CD4-positive, alpha-beta T cell treated with Interferon alpha-2 for 1 hour (primary cell): ENCODE measurements at places on chromosomes 7 and 10.

GRCh38 chr10:59654007-59654406, 55.6 kb downstream of the SLC16A9 start:
- DNase-seq, result no peak

DNA sequence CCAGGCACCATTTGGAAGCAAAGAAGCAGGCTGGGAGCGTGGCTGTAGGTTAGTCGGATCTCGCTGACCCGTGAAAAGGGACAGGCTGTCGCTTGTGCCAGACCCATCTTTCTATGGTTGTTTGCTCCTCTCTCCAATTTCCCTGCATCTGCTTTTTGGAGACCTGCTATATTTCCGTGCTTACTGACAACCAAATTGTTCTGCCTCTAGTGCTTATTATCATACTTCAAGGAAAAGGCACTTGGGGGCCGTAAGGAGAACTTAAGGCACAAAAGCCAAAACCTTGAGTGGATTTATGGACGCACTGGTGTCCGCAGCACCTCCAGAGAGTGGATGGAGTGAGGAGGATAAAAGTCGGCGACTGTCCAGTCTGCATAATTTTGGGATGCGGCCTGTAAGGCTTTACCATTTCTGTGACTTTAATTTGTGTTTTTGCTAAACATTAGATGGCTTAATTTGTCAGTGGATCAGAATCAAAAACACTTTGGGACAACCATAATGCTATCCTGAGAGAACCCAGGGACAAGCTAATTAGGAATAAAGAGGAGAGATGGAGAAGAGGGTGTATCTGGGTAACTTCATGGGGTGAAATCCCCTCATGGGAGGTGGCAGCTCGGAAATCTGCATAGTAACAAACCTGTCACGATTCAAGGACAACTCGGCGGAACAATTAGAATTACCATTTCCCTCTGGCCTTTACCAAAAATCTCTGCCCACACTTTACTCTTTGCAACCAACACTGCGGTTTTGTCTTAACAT, 206.7 kb downstream of the HDAC9 start:
- no peak for DNase-seq

GRCh38 chr7:26008428-26008827, 143.6 kb upstream of the NFE2L3 start:
- DNase-seq, result no peak

- DNase-seq, result no peak
Measured at GRCh38 chr10:50929670-50930069, 44.2 kb upstream of the A1CF start.

GRCh38 chr10:110241407-110241806, 34.0 kb downstream of the MXI1 start:
- no peak for DNase-seq

DNA sequence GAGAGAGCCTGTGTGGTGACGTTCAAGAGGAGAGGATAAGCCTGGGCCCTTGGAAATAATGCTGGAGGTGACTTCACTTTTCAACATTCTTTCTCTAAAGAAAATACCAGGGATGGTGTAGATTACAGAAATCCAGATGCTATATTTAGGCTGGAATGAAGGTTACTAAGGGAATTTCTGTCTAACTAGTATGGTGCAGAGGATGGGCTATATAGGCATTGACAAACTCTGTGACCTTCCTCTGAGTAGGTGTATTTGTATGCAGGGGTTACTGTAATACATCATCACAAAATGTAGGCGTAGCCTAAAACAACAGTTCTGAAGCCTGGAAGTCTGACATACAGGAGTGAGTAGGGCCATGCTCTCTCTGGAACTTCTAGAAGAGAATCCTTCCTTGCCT, 155.3 kb upstream of the INHBA start:
- no peak for DNase-seq

- DNase-seq, result no peak
Measured at GRCh38 chr10:118520116-118520742, 75.2 kb downstream of the PRLHR start.

DNA sequence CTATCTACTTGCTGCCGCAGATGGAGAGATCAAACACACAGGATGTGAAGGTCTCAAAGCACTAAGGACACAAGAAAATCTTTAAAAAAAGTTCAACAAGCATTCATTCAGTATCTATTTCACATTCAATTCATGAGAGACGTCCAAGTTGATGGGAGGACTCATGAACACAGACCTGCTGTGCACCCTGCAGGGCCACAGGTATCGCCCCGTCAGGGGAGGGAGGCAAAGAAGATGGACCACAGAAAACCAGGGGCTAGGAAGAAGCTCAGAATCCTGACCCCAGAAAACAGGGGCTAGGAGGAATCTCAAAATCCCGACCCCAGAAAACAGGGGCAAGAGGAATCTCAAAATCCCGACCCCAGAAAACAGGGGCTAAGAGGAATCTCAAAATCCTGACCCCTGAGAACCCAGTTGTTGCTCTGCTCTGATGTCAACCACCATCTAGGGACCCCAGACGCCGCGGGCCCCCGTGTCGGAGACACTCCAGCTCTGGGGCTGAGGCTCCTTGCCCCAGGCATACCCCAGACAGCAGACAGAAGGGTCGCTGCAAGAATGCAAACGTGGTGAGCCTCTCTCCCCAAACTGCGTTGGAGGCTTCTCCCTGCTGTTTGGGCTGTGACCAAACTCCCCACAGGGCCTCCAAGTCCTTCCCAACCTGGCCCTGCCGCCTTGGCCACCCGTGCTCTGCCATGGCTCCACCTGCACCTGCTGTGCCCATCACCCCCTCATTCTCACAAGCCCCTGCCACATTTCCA, 197.6 kb downstream of the DIP2C start:
- no peak for DNase-seq

GRCh38 chr10:100528921-100529474, 673 bp downstream of the NDUFB8 start:
- no peak for DNase-seq

GRCh38 chr7:22859641-22860290, 37.1 kb upstream of the TOMM7 start:
- DNase-seq, result no peak

- no peak for DNase-seq
Measured at GRCh38 chr7:87356448-87356847, 11.0 kb downstream of the CROT start.

GRCh38 chr7:26992670-26993069, 103.1 kb downstream of the HOXA1 start:
- DNase-seq, result no peak

DNA sequence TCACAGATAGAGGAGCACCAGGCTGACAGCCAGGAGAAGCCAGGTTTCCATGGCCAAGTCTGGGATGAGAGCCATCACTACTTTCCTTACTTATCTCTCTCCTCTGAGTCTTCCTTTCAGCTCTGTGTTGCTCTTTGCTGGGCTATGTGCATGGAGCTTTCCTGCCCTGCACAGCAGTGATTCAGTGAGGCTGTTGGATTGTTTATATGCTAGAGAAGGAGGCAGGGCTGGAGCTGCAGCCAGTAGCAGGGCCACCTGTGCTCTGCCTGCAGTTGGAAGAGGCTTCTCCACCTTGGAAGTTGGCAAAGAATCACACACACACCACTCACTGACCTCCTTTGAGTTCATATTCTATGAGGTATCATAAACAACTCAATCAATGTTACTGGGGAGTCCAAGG, at the start of gene CYP3A4:
Gene CYP3A4, minus strand, starts transcription at position 178 of the 400 bp plus-strand sequence. Its CDS starts 103 bp downstream, at position 75.
- DNase-seq, result no peak

DNA sequence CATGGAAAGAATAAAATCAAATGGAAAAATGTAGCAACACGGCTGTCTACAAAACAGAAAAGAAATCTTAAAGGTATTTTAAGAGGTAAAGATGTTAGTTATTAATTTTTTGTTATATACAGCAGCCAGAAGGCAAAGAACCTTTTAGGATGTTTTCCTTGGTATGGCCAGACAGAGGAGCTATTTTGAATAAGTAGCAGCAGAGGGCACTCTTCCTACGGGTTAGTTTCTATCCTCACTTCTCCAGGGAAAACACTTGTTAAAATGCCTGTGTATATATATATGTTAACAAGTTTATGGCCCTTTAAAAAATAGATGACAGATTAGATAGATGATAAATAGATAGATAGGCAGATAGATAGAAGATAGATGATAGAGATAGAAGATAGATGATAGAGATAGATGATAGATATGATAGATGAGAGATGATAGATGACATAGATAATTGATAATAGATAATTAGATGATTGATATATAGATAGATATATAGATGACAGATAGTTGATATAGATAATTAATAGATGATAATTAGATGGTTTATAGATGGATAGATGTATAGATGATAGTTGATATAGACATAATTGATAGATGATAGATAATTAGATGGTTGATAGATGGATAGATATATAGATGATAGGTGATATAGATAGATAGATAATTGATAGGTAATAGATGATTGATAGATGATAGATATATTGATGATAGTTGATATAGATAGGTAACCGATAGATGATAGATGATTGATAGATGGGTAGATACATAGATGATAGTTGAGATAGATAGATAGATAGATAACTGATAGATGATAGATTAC, 57.8 kb upstream of the WIPF3 start:
- DNase-seq, result no peak

DNA sequence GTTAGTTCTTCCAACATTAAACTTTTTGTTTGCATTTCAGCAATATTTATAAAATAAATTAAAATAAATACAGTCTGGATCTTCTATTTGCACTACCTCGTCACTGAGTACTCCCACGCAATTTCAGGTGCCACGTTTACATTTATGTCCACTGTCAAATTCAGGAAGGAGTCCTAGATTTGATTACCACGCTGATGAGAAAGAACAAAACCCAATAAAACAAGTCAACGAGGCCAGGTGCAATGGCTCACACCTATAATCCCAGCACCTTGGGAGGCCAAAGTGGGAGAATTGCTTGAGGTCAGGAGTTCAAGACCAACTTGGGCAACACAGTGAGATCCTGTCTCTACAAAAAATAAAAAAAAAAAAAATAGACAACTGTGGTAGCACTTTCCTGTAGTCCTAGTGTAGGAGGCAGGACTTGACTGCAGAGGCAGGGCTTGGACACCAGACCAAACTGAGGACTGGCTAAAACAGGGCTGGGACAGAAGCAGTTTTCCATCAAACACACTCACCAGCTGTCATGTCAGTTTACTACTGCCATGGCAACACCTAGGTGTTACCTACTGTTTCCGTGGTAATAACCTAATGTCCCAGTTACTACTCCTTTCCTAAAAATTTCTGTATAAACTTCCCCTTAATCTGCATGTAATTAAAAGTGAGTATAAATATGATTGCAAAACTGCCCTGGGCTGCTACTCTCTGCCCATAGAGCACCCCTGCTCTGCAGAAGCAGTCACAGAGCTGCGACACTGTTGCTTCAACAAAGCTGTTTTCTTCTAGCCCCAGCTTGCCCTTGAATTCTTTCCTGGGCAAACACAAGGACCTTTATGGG, 341.7 kb downstream of the PARD3 start:
- DNase-seq, result no peak

DNA sequence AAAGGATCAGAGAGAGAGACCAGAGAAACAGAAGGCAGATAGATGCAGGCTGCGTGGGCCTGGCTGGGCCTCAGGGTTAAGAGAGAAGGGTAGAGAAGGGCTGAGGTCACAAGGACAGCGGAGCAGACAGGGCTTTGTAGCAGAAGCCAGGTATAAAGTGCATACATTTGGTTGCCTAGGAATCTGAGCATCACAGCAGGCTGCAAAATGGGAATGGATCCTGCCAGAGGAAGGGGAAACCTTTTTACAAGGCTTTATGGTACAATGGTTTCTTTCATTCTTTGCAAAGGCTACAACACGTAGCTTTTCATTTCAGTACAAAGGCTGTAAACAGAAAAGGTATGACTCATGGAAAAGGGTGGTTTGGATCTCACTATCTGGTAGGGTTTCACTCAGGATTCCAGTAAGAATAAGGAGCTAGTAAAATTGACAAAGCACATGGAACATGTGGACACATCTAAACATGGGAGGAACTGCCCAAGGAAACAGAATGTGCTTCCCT, 275.1 kb downstream of the DOCK4 start:
- no peak for DNase-seq

GRCh38 chr7:70193514-70193913, 595.2 kb downstream of the AUTS2 start:
- DNase-seq, result no peak

DNA sequence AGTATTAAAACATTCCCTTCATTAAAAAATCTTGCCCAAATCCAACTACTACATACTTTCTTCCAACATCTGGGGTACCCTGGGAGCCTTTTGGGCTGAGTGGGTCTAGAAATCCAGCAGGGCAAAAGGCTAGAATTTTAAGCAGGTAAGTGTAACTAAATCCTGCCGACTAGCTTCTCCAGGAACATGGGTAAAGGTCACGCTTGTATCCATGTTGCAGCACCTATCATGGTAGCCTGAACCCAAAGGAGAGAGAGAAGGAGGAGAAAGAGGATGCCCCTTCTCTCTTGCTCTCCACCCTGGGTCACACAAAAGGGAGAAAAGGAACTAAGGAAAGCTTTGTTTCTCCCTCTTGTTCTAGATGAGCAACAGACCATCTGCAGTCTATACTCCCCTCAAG, 53.3 kb downstream of the ZNF680 start:
- DNase-seq, result no peak

GRCh38 chr7:88344956-88345832, 38.5 kb upstream of the STEAP4 start:
- peak; percentile 18 for DNase-seq

DNA sequence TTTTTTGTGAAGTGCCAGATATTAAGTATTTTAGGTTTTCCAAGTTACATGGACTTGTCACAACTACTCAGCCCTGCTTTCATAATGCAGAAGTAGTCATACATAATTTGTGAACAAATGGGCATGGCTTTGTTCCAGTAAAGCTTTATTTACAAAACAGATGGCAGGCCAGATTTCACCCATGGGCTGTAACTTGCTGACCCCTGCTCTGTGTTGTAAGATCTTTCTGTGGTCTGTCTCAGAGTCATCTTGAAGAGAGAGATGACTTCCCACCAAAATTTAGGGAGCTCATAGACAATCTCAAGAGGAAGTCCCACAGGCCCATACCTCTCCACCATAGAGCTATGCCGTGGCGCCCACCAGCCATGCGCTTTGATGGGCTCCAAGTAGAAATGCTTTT, 616.1 kb downstream of the LRMDA start:
- DNase-seq, result no peak

DNA sequence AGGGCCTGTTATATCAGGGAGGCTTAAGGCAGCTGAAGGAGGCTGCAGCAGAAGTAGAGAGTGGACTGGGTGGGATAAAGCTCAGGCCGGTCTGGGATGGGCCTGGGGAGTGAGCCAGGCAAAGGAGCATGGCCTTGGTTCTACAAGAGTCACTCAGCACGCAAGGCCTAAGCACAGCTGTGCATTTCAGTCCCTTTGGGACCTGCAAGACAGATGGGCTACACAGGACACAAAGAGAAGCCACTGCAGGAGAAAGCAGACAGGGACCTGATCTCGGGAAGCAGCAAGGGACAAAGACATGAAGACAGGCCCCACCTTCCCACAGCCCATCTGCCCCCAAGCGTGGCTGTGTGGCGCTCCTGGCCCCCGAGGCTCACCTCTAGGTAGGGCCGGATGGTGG, 29.4 kb downstream of the RRP12 start:
- no peak for DNase-seq

- no peak for DNase-seq
Measured at GRCh38 chr7:130356121-130356875, 11.7 kb downstream of the CPA5 start.

- DNase-seq, result no peak
Measured at GRCh38 chr7:1123715-1124114, 35.8 kb downstream of the GPER1 start.
